Bronchus fibroblast of lung (primary cell): ENCODE measurements at places on chromosomes 12 and 14. TPM values are rescaled to one million over a fixed set of nuclear protein-coding genes. Genes with fewer than 3 reads are reported as not detected.

The TMEM229B gene
- not detected in 2 replicates for total RNA-seq

The C14orf132 gene
- total RNA-seq, result 12.4 and 14.7 TPM in 2 replicates

The DPPA3 gene
- not detected in 2 replicates for total RNA-seq

The STYX gene
- total RNA-seq, result 8.0 and 10.4 TPM in 2 replicates

The CLEC4A gene
- not detected in 2 replicates for total RNA-seq

The PPP1R1A gene
- not detected in 2 replicates for total RNA-seq

The SPIC gene
- total RNA-seq, result not detected in 2 replicates

The MYO1H gene
- not detected in 2 replicates for total RNA-seq

The DTX1 gene
- total RNA-seq, result 0.30 TPM in 1 of 2 replicates, not detected in the other

The PPFIA2 gene
- 0.67 and 2.4 TPM in 2 replicates for total RNA-seq

The ISM2 gene
- total RNA-seq, result 0.15 TPM in 1 of 2 replicates, not detected in the other

The OAS1 gene
- not detected in 2 replicates for total RNA-seq

The PLBD2 gene
- total RNA-seq, result 13.2 and 20.0 TPM in 2 replicates

The ZNF384 gene
- total RNA-seq, result 21.4 and 24.5 TPM in 2 replicates

The PTPRO gene
- total RNA-seq, result 0.15 and 0.17 TPM in 2 replicates
